ENCODE measurements at places on chromosomes 2 and 18.
A peak's percentile ranks its signal among the peaks of the same experiment; 100 is the strongest.

DNA sequence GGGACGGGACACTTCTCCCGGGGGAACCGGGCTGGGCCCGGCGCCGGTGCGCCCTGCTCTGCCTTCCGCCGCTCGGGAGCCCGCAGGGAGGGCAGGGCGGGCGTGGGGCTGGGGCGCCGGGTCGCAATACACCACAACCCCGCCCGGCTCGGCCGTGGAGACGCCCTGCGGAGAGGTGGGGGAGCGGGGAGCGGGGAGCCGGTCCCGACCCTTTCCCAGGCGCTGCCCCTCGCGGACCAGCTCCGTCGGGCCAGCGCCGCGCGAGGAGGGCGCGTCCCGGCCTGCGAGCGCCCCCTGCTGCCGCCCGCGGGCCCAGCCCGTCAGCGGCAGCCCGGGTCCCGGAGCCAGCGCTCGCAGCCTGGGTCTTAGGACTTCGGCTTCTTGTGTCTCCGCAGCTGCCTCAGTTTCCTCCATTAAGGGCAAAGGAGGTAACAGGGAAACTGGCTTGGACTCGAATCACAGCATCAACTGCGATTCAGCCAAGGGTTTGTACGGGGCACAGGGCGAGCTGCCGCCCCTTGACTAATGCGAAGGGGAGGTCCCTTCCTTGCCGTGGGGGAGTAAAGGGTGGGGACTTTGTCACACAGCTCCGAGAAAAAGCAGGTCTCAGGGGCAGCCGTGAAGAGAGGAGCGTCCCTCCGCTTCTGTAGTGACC is 635 bp upstream of the ADRA2B start:
- DNase-seq, result no peak

GRCh38 chr18:43312891-43313290 is 35.6 kb upstream of the SYT4 start:
- DNase-seq, result no peak

DNA sequence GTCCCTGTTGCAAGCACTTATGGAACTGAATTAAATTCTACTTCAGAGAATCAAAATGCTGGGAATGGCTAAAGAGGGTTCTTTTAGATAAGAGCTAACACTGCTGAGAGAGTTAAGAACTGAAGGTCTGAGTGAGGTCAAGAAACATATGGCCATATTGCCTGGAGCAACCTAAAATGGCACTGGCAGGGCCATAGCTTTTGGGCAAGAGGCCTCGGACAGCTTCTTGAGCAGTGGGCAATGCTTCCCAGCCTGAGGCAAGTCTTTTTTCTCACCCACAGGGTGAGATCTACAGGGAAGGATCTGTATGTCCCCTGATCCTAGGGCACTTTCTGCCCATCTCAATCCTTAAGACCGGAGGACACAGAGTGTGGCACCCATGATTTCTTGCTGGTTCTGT is 244.6 kb upstream of the NT5C1B start:
- no peak for DNase-seq

DNA sequence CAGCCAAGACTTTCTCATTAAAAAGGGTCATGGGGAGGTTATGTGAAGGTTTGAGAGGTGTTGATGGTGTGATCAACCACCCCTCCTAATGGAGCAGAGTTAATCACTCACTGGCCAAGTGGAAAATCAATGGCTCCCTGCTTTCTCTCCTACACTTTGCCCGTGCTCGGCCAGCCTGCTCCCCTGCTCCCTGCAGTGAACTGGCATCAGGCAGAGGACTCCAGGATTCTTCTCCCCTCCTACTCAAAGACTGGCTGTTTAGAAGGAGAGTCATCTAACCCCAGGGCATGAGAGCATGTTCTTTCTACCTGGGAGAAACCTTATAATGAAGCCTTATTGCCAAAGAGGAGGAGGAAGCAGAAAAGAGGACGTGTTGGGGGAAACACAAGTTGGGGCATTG is 74.9 kb downstream of the SGPP2 start:
- no peak for DNase-seq

DNA sequence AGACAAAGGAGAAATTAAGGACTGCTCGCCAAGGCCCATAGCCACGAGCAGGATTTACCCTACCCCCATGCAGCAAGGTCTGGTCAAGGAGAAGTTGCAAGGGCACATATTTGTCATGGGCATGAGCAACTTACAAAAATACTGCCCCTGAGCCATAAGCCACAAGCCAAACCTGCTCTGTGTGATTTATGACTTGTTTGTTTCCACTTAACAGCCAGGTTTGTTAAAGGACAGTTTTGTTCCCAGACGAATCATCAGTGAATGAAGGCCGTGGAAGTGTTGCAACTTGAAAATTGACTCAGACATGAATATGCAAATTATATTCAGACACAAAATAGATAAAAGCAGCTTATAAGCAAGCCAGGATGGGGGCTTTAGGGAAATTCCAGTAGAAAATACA is 31.3 kb upstream of the EVA1A start:
- no peak for DNase-seq

DNA sequence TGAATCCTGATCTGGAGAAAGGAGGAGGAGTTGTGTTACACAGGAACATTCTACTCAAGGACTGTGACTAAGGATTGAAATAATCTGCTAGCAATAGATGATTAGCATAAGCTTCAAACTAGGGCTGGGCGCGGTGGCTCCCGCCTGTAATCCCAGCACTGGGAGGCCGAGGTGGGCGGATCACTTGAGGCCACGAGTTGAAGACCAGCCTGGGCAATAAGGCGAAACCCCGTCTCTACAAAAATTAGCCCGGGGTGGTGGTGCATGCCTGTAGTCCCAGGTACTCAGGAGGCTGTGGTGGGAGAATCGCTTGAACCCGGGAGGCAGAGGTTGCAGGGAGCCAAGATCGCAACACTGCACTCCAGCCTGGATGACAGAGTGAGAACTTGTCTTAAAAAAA is 1.5 kb downstream of the TRMT61B start:
- no peak for DNase-seq

DNA sequence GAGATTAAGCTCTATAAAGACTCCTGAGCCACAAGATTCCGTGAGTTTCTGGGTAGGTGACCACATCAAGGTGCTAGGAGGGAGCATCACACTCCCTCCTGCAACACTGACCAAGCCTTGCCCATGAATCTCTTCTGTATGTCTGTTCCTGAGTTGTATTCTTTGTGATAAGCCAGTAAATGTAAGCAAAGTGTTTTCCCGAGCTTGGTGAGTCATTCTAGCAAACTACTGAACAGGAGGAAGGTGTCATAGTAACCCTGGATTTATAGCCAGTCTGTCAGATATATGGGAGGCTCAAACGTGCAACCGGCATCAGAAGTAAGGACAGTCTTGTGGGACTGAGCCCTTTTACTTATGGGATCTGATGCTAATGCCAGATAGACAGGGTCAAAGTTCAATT is 346.1 kb upstream of the KYNU start:
- no peak for DNase-seq

GRCh38 chr2:188663301-188663700 is 310.9 kb upstream of the COL3A1 start:
- DNase-seq, result no peak

GRCh38 chr18:66778048-66778447 is 174.2 kb upstream of the CDH19 start:
- no peak for DNase-seq

- DNase-seq, result no peak
Observed at GRCh38 chr18:44673256-44673880, 7.3 kb upstream of the SETBP1 start.

GRCh38 chr2:62222171-62222570 is 26.3 kb downstream of the B3GNT2 start:
- DNase-seq, result no peak

GRCh38 chr2:75570948-75571729 is 10.4 kb upstream of the EVA1A start:
- no peak for DNase-seq

DNA sequence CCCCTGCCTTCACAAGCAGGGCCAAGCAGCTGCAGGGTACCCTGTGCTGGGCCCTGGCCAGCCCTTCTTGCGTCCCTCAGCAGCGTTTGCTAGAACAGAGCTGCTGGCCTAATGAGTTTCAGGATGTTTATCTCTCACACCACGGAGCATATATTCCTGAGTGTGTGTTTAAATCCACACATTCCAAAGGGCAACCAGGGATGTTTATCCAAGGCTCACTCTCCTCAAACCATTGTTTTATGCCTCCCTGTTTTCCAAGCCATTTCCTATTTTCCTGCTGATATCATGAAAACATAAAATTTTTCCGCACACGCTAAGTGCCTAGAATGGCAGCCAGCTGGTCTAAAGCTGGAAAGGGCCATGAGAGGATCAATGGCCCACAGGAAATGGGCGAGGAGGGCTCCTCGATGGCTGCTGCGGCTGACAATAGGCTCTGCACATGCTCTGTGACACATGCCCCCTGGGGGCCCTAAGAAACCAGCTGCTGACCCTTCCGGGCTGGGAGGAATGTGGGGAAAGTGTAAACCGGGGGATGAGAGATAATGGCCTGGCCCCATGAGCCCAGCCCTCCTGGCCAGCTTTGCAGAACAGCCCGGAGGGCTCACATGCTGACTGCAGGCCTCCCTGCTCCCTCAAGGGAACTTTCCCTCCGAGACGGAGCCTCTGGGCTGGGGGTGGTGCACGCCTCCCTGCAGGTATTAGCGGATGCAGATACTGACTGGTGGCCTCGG is 194.0 kb downstream of the NDUFA10 start:
- DNase-seq, result no peak

GRCh38 chr2:177551989-177552421 is 159.4 kb downstream of the AGPS start:
- no peak for DNase-seq

DNA sequence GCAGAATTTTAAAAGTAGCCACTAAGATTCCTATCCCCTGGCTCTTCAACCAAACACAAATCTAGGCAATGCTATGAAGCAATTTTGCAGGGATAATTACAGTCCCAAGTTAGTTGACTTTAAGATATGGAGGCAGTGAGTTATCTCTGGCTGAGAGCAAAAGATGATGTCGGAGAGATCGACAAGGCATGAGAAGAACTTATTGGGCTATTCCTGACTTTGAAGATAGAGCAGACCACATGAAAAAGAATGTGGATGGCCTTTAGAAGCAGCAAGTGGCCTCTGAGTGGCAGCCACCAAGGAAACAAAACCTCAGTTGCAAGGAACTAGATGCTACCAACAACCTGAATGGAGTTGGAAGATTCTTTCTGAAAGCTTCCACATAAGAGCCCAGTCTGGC is 58.2 kb upstream of the PPM1B start:
- DNase-seq, result no peak

- DNase-seq, result no peak
Observed at GRCh38 chr2:54122939-54123338, 7.5 kb downstream of the ACYP2 start.

DNA sequence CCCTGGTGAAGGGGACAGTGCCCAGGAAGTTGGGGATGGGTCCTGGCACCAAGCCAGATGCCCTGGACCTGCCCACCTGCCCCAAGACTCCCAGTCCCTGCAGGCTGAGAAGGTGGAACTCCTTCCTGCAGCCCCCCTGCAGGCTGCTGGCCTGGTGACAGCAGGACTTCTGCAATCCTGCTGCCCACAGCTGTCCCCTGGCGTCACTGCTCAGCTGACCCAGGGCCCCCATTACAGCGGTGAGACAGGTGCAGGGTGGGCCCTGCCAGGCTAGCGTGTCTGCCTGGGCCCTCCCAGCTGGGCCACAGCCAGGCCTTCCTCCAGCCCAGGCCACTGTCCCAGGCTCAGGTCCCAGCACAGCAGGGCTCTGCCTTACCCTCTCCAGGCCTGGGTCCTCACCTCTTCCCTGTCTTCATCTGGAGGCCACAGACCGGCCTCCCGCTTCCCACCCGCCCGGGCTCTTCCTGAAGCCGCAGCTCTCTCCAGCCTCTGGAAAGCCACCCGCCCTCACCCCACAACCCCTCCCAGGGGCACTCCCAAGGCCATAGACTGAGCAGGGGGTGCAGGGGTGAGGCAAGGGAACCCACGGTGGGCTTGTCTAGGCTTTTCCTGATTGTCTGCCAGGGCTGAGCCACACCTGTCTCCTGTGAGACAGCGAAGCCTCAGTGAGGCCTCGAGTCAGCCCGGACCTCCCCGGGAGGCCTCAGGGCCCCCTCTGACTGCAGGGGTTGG is 8.8 kb upstream of the ERFE start:
- no peak for DNase-seq

GRCh38 chr18:44759925-44760342 is 79.2 kb downstream of the SETBP1 start:
- DNase-seq, result no peak

- DNase-seq, result no peak
Observed at GRCh38 chr2:146804288-146804687, 1040.5 kb upstream of the ACVR2A start.

DNA sequence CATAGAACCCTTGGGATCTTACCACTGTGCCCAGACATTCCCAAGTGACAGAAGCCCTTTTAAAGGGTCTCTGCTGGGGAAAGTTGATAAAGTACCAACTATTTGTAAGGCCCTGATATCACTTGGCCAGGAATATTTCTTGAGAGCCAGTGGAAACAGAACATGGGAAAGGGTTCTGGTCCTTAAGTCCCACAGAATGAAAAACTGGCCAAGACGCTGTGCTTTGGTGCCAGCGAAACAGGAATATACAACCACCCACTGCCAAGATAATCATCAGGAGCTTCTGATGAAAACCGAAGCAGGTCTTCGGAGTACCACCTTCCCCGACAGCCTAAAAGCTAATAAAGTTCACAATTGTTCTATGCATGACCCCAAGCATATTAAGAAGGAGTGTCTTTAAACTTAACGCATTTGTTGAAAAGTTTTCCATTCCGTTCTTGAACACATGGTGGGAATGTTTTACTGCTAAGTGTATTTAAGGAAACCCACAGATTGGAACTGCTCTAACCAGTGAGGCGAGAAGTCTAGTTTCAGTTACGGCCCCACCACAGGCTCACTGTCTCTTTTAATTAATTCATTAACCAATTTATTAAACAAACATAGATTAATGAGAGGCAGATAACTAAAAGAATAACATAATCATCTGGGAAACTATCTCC is 152.6 kb downstream of the ANKRD44 start:
- no peak for DNase-seq

GRCh38 chr18:35756506-35757117 is 175.1 kb downstream of the GALNT1 start:
- DNase-seq, result peak; percentile 20

DNA sequence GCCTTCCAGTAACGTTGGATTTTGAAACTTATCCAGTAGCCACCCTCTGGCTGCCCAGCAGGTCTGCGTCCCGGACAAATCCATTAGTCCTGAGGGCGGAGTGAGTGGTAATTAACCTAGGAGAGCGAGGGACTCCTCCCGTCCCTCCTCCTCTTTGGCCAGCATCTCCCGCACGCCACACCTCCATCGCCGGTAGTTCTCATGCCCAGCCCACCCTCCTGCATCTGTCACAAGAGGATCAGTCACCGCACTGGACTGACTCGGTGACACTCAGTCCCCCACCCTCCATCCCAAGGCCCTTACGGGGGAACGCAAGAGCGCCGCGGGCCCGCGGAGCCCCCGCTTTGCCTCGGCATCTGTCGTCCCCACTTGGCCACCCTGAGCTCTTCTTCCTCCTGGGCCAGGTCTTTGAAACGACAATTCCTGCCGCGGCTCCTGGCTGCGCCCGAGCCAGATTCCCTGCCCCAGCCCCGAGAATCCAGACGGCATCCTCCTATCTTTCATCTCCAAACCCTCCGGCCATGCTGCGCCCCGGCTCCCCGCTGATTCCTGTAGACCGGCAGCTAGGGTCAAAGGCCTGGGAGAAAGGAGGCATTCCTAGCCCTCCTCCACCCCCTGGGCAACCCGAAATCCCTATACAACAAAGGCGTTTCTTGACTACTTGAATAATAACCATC is 77.5 kb downstream of the EIF2AK3 start:
- DNase-seq, result no peak

Measured in NK-92 treated with Interleukin-12 subunit alpha and Interleukin-12 subunit beta, amount 100 ng/mL, for 24 hours (cell line).